Pons (tissue), 1 donor: ENCODE measurements at places on chromosomes 12 and 14.

DNA sequence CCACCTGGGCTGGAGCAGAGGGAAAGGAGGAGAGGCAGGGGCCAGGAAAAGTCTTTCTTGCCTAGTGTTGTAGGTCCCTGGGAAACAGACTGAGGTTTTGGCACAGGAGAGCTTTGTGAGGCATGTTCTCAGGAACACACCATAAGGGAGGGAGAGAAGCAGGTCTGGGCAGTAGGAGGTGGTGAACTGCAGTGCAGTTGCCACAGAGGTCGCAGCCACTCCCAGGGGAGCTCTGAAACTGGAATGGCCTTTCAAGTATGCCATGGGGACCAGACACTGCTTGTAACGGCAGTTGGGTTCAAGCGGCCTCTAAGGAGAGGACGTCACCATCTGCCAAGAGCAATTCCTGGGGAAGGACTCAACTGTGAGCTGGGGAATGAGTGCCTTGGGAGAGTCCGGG is 35.4 kb upstream of the NKX2-8 start:
- DNase-seq: no peak

- DNase-seq: no peak
These were observed 4.0 kb upstream of the MYRFL start for GRCh38 chr12:69821032-69821455.

- DNase-seq: peak; percentile 91
These were observed 274.7 kb downstream of the DAD1 start for GRCh38 chr14:22314183-22314820.

DNA sequence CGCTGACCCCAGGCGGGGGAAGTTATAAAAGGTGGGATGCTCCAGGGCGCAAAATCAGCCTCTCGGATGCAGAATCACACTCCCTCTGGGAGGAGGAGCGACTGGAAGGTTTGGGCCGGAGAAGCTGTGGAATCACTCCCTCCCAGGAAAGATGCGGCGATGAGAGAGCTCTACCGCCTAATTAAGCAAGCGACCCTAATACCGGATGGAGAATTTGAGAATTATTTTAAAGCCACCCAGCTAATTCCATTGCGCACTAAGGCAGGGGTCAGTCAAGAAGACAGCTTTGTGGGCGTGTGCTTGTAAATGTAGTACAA is 1.9 kb downstream of the COL2A1 start:
- no peak for DNase-seq

DNA sequence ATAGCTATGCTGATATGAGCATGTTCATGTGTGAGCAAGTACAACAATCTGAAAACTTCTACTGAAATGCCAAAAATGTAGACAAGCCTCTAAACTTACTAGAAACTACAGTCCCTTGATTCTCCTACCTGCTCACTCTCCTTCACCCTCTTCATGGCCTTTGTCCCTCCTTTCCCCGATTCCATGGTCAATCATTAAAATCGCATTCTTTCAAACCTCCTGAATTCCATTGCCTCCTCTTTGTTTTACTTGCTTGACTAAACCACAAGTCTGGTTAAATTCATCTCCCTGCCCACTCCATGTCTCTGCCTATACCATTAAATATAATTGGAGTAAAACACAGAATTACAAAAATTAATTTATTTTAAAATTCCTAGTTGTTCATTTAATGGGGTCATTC is 33.0 kb upstream of the SSTR1 start:
- DNase-seq: no peak

- no peak for DNase-seq
These were observed 25.6 kb upstream of the CCDC60 start for GRCh38 chr12:119308708-119309456.

DNA sequence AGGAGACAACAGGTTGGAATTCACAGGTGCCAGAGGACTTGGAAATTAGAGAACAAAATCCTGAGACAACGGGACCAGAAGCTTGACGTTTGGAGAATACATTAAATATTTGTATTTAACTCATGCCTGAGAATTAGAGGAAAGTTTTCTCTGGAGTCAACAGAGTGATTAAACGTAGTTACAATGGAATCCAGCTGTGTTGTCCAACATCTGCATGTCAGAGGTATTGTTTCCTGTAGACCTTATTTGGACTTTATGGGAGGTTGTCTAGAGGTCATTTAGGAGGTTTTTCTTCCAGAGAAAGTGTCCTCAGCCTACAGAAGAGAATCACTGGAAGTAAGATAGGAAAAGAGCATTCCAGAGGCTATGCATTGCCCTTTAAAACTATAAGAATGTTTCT is 45.1 kb upstream of the RERGL start:
- no peak for DNase-seq

DNA sequence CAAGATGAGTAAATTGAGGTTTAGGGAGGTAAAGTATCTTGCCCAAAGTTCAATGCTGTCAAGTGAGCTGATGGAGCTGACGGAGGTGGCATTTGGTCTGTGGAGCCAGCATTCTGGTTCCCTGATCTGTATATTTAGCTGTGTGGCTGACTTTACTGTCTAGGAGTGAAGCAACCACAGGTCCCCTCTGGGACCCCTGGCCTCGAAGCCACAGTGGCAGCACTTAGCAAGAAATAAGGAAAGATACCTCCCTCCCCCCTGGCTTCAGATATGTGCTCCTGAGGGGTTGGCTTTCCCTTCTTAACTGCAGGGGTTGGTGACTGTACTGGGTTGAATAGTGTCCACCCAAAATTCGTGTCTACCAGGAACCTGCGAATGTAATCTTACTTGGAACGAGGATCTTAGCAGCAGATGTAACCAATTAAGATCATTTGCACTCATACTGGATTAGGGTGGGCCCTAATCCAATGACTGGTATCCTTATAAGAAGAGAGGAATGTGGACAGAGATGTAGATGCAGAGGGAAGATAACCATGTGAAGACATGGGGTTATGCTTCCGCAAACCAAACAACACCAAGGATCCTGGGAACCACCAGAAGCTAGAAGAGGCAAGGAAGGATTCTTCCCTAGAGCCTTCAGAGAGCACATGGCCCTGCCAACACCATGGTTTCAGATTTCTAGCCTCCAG is 2.0 kb upstream of the ACVR1B start:
- no peak for DNase-seq

DNA sequence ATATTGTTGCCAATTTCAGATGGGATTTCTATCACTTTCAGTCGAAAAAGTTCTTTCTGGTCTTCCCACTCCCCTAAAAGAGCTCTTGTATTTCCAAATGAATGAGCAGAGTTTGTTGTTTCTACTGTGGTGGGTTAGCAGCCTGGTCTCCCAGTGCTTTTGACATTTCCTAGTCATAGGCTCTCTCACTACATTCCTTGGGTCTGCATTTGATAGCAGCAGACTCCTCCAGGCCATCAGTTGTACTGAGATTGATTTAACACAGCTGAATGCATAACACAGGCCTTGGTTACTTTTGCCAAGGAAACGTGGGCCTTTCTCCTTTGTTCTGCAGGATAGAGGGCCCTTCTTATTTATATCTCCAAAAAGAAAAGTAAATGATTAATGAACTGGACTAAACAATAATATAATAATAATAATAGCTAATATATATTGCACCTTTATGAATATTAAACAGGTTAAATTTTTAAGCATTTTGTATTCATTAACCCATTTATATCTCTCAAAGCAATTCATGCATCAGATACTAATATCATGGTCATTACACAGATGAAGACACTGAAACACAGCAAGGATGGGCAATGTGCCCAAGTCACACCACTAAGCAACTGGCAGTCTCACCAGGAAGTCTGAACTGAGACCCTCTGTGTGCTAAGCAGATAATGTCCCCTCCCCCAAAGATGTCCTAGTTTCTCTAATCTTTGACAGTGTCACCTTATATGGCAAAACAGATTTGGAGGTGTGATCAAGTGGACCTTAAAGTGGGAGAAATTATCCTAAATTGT is 1579.2 kb downstream of the AACS start:
- no peak for DNase-seq

GRCh38 chr12:81077329-81077685 is 572 bp upstream of the ACSS3 start:
- DNase-seq: peak; percentile 19

DNA sequence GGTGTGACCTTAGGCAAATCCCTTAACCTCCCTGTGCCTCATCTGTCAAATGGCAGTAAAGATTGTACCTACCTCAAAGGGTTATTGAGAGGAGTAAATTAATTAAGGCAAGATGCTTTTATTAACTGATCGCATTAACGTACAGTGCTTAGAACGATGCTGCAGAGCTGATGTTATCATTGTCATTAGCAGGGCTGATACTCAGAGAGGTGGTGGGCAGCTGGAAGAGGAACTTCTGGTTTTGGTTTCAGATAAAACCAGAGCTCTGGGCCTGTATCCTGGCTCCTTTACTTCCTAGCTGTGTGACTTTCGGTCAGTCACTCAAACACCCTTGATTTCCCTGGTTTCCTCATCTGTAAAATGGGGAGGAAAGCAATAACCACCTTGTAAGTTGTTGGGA is 55.1 kb downstream of the CALM1 start:
- no peak for DNase-seq

- peak; percentile 71 for DNase-seq
These were observed 8.0 kb upstream of the ASB8 start for GRCh38 chr12:48165089-48165981.

- no peak for DNase-seq
These were observed 8.3 kb upstream of the FAM222A start for GRCh38 chr12:109705291-109705690.

GRCh38 chr12:129607301-129607700 is 296.5 kb downstream of the TMEM132D start:
- no peak for DNase-seq

- DNase-seq: no peak
These were observed 8.4 kb downstream of the CCDC197 start for GRCh38 chr14:94005324-94006073.

DNA sequence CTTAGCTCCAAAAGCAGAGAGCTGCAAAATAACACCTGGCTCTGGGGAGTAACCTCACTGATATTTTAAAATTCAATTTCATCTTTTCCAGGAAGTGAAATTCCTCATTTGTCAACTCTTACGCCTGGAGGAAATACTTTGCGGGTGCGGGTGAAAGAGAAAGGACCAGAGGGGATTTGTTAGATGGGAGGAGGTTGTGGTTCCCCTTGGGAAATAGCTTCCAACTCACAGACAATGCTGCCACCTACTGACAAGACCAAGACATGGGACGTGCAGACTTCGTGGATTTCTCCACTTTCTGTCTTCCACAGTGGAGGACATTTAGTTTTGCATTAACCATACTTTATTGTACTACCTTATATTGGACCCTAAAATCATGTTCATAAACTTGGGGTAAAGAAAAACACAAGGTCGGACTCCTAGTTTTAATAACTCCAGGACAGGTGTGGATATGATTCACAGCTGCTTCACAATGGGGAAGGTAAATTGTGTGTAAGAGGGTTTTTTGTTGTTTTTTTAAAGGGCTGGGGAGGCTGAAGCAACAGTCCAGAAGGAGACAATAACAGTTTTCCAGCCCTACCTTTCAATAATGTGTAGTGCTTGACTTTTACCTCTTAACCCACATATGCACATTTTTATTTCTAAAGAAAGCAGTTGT is 10.8 kb downstream of the FBXL14 start:
- peak; percentile 93 for DNase-seq

- DNase-seq: peak; percentile 87
These were observed 5.7 kb upstream of the TNS2 start for GRCh38 chr12:53044052-53044581.

DNA sequence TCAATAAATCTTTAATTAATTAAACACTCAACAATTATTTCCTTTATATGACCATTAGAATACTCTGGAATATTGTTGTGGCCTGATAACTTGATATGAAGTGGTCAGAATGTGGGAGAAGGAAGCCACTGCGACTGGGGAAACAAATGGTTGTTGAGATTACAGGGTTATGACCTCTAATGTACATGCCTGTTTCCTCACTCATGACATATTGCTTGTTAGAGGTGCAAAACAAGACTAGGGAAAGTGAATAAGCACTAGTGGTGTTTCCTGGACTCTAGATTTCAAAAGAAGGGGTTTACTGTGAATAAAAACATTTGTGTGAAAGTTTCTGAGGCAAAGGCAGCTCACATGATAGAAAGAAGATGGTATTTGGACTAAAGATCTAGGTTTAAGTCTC is 53.3 kb downstream of the STAB2 start:
- DNase-seq: no peak

- DNase-seq: no peak
These were observed 14.1 kb upstream of the TMEM263 start for GRCh38 chr12:106941481-106942156.

- no peak for DNase-seq
These were observed 8.2 kb upstream of the PPP1CC start for GRCh38 chr12:110750784-110751461.

DNA sequence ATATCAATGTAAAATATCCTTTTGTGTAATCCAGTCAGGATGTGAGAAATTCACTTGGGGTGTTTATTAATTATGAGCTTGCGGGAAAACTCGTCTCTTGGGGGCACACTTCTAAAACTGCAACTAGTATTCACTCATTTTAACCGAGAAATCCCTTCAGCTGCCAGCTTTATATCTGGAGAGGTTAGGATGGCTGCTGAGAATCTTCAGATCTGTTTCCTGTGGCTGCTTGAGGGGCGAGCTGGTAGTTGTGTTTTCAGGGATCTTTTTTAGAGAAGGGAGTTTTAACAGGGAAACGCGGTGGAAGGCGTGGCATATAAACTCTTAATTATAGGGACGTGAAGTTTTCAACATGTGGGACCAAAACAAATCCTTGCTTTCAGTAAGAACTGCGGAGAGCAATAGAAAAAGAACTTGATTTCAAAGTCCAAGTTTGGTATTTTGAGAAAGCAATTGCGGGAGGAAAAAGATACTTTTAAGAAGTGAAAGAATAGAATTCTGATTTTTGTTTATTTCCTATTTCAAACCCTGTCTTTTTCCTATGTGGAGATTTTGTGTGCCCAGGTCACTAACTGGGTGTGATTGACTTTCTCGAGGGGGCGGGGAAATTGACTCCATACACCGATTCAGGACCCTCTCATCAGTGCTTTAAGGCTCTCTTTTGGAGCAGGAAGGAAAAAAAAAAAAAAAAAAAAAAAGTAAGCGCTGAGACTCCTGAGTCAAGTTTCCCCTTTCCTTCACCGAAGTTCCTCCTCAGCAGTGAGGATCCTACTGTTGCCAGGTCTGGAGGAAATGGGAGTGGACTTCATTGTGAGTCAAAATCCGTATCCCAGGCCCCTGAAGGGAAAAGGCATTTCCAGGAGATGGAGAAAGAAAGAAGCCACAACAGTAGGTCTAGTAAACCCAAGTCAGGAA is 1.1 kb downstream of the PPFIBP1 start:
- DNase-seq: peak; percentile 72

GRCh38 chr12:108622421-108622820 is 11.3 kb downstream of the SELPLG start:
- DNase-seq: no peak

DNA sequence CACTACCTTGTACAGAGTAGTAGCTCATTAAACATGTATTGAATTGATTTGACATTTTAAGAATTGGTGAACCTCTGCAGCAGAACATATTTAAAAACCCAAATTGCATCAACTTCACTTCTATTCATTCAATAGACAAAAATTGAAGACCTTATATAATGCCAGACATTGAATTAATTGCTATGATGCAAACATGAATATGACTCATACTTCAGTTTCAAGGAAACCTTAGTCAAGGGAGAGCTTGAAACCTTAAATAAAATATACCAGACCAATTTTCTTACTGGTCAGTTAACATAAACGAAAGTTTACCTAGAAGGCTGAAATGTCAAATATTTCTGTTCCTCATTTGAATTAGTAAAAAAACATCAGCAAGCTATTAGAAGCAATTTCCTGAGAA is 5.0 kb upstream of the MGAT4C start:
- DNase-seq: no peak
